ENCODE measurements at places on chromosomes 6 and 20. TPM values are rescaled to one million over a fixed set of nuclear protein-coding genes. Genes with fewer than 3 reads are reported as not detected.
A peak's percentile ranks its signal among the peaks of the same experiment; 100 is the strongest.

GRCh38 chr6:169159331-169159730 lies 94.3 kb downstream of the THBS2 start:
- no peak for DNase-seq

DNA sequence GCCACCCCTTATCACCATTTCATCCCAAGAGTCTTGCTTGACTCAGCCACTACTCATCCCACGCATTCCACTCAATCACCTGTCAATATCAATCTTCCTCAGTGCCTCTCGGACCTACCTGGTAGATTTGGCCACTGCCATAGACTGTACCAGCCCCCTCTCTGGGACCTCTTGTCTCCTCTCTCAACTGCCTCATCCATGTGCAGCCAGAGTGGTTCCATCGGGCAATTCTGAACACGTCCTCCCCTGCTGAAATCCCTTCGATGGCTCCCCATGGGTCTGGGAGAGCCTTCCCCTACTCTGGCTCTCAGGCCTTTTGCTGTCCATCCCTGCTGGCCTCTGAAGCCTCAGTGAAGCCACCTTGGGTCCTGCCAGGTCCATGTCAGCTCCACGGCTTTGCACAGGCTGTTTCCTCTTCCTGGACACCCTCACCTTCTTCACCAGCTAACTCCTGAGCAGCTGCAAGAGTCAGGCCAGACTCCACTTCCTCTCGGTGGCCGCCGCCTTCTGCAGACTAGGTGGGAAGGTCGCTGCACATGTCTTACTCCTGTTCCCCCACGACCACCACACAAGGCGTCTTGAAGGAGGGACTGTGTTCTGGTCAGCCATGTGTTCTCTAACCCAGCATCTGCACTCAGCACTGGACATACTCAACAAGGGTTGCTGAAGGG lies 120.4 kb downstream of the TOX2 start:
- no peak for DNase-seq

DNA sequence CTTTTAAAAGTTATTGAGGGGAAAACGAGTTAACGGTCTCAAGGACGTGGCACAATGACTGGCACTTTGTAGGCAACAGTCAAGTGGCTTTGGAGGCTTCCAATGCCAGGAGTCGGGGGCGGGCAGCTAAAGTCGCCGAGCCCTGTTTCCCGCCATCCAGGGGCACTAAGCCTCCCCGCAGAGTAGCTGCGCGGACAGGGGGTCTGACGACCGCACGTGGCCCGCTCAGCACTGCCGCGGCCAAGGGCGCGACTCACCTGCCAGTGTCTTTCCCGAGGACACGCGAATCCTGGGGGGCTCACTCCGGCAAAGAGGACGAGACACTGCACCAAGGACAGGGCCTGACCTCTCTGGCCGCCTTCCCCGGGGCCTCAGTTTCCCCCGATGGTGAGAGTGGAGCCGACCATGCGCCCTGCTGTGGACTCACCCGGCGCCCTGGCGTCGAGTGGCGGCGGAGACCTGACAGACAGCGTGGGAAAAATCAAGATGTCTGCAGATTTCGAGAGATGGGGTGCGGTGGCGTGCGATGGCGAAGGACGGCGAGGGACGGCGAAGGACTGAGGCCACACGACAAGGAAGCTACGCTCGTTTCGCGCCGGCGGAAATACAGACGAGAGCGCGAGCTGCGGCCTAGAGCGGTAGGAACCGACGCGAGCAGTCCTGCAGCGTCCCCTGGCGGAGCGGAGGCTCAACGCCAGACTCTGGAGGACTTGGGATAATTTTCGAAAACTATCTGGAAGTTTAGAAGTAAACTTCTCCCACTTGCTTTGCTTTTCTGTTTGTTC lies at the start of gene SNHG17:
TSS of gene SNHG17 (minus strand) at position 559 of the 785 bp plus-strand sequence.
- peak; percentile 96 for DNase-seq

The BANF2 gene
- total RNA-seq = not detected

DNA sequence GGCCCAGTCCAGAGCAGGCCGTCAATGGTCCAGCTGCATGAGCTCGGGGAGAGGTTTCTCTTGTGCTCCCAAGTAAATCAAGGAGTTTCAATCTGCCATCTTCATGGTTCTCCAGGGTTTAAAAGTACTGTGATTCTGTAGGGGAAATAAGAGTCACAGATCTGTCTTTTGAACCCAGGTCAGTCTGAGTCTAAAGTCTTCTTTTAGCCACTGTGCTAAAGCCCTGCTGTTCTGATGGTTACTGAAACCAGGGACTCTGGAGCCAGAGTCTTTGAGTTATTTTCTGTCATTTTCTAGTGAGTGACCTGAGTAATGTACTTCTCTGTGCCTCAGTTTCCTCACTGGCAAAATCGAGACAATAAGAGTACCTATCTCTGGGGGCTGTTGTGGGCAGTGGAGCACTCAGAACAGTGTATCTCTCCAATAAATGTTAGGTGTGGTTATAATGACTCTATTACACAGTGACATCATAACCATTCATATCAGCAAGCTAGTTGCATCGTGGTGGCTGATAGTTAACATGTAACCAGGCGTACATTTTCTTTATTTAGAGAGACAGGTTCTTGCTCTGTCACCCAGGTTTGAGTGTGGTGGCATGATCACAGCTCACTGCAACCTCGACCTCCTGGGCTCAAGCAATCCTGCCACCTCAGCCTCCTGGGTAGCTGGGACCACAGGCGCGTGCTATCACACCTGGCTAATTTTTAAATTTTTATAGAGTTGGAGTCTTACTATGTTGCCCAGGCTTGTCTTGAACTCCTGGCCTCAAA lies 74.6 kb upstream of the KCNG1 start:
- DNase-seq = no peak

DNA sequence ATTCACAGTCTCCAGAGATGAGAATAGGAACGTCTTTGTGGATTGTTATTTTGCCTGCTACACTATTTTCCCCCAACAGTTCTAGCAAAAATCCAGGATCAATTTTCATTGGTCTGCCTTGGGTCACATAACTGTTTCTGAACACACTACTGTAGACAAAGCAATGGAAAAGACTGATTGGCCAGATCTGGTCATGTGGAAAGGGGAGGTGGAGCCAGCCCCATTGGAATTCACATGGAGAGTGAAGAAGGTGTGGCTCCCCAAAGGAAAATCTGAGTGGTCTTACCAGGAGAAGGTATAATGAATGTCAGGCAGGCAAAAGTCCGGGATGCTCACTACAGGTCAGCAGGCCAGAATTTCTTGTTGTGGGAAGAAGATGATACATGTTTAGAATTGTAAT lies 9.5 kb upstream of the TP53RK start:
- no peak for DNase-seq

- no peak for DNase-seq
Measured at GRCh38 chr6:118318648-118319047, 229.4 kb upstream of the PLN start.

DNA sequence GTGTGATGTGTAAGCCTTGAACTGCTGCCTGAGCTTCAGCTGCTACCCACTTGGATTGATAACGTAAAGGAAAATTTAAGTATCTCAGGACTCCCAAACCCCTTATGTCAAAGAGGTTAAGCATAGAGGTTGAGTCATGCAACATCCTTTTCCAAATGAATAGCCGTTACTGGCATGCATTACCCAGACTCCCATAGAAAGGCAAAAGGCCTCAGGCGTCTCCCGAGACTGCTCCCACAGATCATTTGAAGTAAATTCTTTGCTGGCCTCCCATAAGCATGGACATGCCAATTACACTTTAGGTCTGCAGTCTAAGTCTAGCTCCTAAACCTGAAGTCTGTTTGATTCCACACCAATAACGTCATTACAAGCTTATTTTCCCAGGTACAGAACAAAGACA lies 14.7 kb downstream of the IPCEF1 start:
- DNase-seq = no peak

- no peak for DNase-seq
Measured at GRCh38 chr6:160349020-160349441, 853 bp downstream of the SLC22A3 start.

The MAK gene
- 0.04 TPM for total RNA-seq

The ADISSP gene
- total RNA-seq = 21.2 TPM

- no peak for DNase-seq
Measured at GRCh38 chr6:4496284-4496683, 279.9 kb upstream of the CDYL start.

- DNase-seq = no peak
Measured at GRCh38 chr6:163720005-163720404, 305.5 kb downstream of the QKI start.

The CAPN11 gene
- 0.18 TPM for total RNA-seq

All from muscle of leg (tissue), 16 donors.